ENCODE measurements at places on chromosomes 13 and 19.

- peak; percentile 36 for DNase-seq
Observed at GRCh38 chr13:36819739-36820090, 693 bp downstream of the RFXAP start.

GRCh38 chr13:51862957-51863356, 1.2 kb downstream of the CCDC70 start:
- no peak for DNase-seq

GRCh38 chr19:35042954-35043604, 1.6 kb downstream of the HPN start:
- DNase-seq: no peak

GRCh38 chr19:1087813-1088415, 7.3 kb downstream of the POLR2E start:
- no peak for DNase-seq

- DNase-seq: no peak
Observed at GRCh38 chr19:12866416-12867119, 14.7 kb downstream of the DNASE2 start.

- no peak for DNase-seq
Observed at GRCh38 chr19:27894906-27895754, 1317.8 kb downstream of the UQCRFS1 start.

GRCh38 chr13:111491659-111492058, 171.2 kb downstream of the TEX29 start:
- DNase-seq: no peak

DNA sequence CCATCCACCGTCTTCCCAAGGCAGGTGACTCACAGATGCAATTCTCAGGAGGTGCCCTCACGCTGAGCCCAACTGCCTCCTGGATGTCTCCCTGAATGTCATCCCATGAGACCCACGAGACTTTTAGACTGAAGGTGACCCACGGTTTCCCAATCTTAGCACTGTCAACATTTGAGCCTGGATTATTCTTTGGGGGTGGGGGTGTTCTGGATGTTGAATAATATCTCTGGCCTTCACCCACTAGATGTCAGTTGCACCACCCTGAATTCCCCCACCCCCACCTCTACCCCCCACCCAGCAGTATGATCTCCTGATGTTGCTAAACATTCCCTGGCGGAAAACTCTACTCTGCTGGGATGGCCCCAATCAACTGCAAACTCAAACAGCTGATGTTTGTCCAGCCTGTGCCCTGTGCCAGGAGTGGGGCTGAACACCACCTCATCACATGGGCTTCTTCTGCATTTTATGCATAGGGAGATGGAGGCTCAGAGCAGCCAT, 2.2 kb upstream of the CYP4F22 start:
- no peak for DNase-seq

GRCh38 chr13:82698383-82698782, 1183.9 kb downstream of the SLITRK1 start:
- no peak for DNase-seq

GRCh38 chr19:7795555-7796161, 32.6 kb downstream of the CLEC4M start:
- peak; percentile 78 for DNase-seq

GRCh38 chr13:112792511-112792910, 102.7 kb downstream of the ATP11A start:
- DNase-seq: no peak

DNA sequence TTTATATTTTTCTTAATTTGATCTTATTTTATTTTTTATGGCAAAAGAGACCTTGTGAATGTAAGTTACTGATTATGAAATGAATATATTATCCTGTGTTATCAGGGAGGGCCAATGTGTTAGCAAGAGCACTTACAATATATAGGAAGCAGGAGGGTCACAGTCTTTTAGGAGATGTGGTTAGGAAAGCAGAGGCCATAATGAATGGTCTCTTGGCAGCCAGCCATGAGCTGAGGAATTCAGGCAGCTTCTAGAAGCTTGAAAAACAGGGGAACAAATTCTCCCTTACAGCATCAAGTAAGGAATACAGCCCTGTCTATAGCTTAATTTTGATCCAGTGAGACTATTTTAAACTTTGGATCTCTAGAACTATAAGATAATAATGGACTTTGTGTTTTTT, 2374.6 kb downstream of the PCDH9 start:
- DNase-seq: peak; percentile 37

DNA sequence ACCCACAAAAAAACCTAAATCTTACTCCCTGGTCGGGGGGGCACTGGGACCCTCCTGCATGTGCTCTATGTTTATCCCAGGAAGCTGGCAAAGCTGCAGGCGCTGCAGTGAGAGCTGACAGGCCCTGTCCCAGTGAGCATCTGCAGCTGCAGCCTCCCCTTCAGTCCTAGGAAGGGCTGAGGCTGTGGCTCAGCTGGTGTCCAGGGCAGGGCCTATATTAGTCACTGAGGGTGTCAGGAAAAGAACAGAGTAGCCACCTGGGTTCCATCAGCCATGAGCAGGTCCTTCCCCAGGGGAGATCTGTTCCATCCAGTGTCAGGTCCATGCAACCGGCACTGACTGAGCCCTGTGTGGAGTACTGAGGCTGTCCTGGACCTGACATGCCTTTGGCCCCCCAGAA, 120.5 kb downstream of the TNFRSF19 start:
- no peak for DNase-seq

- DNase-seq: no peak
Observed at GRCh38 chr19:55066107-55066709, 3.3 kb upstream of the RDH13 start.

- DNase-seq: no peak
Observed at GRCh38 chr13:98068521-98068920, 74.4 kb upstream of the FARP1 start.

DNA sequence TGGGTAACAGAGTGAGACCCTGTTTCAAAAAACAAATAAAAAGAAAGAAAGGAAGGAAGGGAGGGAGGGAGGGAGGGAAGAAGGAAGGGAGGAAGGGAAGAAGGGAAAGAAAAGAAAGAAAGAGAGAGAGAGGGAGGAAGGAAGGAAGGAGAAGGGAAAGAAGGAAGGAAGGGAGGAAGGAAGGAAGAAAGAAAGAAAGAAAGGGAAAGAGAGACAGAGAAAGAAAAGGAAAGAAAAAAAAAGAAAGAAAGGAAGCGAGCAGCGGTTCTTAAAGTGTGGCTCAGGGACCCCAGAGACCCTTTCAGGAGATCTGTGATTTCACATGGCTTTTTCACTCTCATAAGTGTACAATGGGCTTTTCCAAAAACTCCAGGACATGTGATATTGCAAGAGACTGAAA, 9.9 kb upstream of the CADM4 start:
- no peak for DNase-seq

DNA sequence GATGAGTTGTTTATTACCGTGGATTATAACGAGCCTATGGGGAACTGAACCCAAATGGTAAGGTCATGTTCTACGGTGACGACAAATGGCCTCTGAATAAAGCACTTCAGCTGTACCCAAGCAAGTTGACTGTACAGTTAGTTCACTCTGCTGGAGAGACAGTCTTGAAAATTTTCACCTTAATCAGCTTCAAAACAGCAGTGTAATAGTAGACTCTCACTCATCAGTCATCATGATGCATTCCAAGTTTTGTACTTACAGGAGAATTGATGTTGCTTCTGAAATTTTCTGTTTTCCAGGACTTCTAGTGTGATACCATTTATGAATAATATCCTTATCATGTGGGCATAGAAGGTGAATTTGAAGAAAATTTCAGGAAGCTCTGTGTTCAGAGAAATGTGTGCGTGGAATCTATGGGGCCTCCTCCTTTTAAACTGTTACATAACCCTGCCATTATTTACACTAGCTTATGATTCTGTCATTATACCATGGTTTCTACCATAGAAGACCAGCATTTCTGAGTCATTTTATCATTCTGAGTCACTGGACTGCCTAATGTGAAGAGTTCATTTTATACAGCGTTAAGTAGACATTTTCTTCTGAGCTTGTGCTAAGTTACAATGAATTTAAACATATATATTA, 96.9 kb downstream of the WDFY2 start:
- DNase-seq: peak; percentile 88

DNA sequence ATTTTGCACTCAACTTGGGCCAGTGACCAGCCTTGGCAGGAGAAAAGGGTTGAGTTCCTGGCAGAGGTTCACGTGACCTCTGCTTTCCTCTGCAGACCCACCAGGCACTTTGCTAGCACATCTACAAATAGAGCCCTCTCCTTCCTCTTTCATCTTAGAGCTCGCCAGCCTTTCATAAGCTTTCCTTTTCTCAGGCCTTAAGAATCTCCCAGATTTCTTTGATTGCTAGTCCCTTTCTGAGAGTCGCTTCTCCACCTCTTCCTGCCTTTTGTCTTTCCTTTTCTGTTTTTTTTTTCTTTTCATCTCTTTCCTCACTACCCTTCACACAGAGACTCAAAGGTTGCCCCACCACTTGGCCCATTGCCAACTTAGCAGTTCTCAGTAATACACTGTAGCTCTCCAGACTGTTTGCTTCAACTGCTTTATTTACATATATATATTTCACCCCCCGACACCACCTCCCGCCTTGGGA, 375.7 kb upstream of the SPRY2 start:
- no peak for DNase-seq

DNA sequence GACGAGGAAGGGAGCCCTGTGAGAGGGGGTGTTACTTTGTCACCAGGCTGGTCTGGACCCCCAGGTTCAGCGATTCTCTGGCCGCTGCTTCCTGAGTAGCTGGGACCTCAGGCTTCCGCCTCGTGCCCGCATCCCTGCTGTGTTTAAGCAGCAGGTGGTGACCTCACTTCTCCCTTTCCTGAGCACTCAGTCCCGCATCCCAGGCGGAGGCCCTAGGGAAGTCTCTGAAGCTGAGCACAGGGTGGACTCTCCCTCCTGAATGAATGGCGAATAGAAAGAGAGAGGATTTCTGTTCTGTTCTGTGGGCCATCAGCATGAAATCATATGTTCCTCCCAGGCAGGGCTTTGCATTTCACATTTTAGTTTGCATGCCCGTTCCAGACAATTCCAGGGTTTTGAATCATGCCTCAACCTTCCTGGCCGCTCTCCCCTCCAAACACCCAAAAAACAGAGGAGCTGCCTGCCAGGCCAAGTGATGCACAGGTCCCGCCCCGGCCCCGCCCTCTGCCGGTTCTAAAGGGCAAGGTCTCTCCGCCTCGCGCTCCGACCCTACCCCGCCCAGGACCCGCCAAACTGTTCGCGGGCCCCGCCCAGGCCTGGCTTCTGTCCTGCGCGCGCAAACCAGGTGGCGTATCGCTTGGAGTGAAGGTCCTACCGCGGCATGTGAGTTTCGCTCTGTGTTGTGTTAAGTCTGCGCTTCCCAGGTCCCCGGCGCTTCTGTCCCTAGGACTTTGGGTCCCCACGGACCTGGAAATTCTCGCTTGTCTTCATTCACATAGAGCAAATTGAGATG, 35.1 kb upstream of the ZNF808 start:
- no peak for DNase-seq

DNA sequence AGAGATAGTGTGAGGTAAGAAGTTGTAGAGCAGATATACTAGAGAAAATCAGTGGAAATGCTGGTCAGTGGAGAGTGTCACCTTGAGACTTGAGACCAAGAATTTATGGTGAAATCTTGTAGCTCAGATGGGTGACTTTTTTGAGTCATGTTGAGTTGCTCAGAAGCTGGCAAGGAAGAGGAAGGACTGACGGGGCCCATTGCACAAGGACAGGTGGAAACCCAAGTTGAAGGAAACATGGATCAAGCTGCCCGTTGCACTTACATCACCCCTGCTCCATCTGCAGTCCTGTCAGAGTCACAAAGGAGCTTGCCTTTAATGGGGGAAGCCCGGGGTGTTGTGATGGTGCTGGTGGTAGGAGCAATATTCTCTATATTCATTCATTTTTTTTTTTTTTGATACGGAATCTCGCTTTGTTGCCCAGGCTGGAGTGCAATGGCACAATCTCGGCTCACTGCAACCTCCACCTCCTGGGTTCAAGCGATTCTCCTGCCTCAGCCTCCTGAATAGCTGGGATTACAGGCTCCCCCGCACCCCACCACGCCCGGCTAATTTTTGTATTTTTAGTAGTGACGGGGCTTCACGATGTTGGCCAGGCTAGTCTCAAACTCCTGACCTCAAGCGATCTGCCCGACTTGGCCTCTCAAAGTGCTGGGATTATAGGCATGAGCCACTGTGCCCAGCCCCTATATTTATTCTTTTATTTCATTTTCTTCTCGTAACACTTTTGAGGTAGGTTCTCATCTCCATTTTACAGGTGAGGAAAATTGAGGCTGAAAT, 27.4 kb downstream of the UBAC2 start:
- no peak for DNase-seq

DNA sequence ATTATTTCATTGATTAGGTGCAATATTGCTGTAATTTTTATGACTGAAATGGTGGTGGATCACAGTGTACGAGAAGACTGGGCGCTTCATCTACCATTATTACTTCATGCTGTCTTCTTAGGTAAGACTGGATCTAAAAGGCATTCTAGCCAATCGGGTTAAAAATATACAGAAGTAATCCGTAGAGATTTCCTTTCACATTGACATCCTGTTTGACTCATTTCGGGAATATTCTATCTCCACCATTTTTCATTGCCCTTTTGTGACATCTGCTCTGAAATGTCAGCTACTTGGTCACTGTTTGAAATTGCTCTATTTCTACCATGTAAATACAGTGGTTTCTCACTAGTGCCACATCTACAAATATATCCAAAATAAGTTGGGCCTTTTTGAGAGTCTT, 90.2 kb downstream of the ZAR1L start:
- peak; percentile 31 for DNase-seq

GRCh38 chr19:2777952-2778683, 5.0 kb downstream of the SGTA start:
- no peak for DNase-seq
